ENCODE measurements at places on chromosomes 3 and 15.

GRCh38 chr3:106508331-106508893 is 639.6 kb upstream of the CBLB start:
- DNase-seq = no peak

GRCh38 chr15:59828263-59828662 is 139.1 kb upstream of the BNIP2 start:
- no peak for DNase-seq

- no peak for DNase-seq
Measured at GRCh38 chr15:92091155-92091734, 237.7 kb downstream of the SLCO3A1 start.

DNA sequence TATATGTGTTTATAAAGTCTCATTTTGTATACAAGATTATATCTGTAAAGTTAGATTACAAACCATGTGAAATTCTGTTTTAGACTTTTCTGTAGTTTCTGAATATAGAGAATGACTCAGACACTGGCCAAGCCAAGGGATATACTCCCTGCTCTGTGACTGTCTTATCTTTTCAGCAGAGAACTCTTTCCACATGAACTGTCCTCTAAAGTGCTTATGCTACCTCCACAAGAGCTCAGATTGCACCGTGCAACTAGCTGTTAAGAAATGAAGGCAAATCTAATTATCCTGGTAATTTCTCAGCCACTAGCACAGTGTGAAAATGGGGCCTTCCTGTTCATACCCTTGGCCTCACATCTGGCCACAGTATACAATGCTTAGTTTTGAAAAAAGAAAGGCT is 44.3 kb upstream of the CPNE4 start:
- no peak for DNase-seq

- no peak for DNase-seq
Measured at GRCh38 chr15:31269816-31270575, 56.6 kb upstream of the KLF13 start.

DNA sequence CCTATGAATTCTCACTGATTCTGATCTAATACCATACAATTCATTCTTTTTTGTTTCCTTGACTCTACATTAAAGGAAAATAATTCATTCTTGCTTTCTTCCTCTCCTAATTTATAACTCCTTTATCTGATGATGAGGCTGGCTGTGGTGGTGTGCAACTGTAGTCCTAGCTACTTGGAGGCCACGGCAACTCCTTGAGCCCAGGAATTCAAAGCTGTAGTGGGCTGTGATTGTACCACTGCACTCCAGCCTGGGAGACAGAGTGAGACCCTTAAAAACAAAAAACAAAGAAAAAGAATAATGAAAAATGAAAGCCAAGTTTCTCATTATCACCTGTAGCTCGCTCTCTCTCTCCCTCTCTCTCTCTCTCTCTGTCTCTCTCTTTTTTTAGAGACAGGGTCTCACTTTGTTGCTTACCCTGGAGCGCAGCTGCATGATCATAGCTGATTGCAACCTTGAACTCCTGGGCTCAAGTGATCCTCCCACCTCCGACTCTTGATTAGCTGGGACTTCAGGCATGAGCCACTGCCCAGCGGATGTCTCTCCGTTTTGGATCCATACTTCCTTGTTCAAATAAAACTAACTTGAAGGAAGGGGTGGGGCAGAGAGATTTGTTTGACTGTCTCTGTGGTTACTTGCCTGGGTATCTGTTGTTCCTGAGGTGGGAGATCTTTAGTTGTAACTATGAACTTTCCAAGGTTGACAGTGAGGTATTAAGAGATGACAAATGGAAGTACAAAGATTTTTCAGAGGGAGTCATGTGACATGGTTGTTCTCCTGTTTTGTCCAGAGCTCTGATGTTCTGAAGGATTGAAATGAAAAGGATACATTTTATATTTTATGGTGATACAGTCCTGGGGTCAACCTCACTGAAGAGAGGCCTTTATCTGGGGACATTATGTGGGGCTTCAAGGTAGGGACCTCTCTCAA is 46.9 kb downstream of the STARD9 start:
- DNase-seq = no peak

DNA sequence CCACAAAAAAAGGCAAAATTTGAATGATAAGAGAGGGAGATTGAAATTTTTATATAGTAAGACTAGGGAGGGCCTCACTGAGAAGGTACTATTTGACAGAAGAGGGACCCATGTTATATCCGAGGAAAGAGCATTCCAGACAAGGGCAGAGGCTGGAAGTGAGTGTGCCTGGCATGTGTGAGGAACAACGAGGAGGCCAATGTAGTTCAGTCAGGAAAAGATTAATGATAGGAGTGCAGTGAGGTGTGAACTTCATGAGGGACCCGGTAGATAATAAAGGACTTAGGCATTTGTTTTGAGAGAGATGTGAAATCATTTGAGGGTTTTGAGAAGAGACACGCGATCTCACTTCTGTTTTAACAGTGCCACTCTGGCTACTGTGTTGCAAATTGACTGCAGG is 36.3 kb downstream of the ASTE1 start:
- no peak for DNase-seq

DNA sequence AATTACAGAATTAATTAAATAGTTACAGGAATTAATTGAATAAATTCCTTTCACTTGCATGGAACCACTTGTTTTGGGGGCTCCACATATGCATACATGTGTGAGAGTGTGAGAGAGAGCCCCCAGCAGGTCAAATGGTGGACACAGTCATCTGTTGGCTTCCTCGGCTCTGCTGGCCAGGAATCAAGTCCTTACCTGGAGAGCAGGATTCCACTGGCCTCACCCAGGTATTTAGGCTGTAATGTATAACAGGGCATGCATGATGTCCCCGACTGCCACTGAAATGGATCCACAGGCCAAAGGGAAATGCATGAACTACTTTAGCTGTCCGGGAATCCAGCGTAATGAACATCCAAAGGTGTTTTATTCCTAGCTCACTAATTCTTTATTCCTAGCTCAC is 139.7 kb upstream of the SMAD3 start:
- DNase-seq = no peak

GRCh38 chr3:101825904-101826445 is 23.3 kb upstream of the NFKBIZ start:
- DNase-seq = no peak

DNA sequence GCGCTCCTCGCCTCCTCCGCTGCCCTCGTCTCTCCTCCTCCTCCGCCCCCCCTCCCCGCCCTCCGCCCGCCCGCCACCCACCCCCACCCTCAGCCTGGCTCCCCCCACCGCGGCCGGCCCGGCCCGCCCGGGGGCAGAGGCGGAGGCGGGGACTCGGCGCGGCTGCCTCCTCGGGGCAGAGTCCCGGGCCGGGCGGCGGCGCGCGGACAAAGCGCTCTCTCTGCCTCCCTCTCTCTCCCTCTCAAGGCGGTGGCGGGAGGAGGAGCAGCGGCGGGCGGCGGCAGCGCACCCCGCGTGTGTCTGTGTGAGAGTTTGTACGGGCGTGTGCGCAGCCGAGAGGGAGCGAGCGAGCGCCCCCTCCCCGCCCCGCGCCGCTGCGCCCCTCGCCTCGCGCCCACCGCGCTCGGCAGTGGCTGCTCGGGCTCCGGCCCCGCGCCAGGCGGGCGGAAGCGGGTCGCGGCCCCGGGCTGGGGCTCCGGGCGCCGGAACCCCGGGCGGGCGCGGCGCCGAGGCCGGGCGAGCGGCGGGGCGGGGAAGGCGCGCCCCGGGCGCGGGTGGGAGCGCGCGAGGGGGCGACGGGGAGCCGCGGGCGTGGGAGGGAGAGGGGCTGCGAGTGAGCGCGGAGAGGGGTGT is at the start of gene IGF2BP2:
Gene IGF2BP2, minus strand, starts transcription at position 37 of the 633 bp plus-strand sequence. CDS start 82 bp downstream, outside the sequence.
- no peak for DNase-seq
